ENCODE measurements at places on chromosomes 1 and 21.

DNA sequence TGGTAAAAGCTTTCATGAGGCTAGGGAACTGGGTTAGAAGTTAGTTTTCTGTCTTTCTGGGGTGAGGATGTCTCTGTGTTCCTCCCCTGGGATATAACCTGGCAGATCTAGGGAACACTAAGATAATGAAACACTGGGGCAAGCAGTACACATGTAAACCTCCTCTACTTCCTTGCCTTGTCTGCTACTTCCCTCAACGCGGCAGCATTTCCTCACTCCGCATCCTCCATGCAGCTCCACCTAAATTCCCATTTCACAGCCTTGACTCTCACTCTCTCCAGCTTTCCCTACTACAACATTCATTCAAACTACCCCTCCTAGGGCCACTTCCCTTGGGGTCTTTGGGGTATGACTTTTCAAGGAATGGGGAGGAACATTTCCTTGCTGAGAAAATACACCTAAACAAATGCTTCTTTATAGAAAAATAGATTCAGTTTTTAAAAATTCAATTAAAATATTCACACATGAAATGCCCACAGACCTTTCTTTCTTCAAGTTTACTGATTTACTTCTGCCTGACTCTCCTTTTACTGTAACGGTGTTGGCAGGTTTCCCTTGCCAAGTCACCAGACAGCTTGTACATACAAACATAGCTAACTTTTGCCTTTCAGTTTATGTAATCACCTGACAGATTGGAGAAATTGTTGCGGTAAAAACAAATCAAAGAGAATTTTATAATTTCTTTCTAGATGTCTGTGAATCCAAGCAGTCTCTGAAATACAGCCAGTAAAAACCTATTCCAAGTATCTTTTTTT lies 90.1 kb downstream of the TNFSF18 start:
- DNase-seq, result no peak

- no peak for DNase-seq
Observed at GRCh38 chr21:25938658-25939395, 204.1 kb downstream of the GABPA start.

GRCh38 chr1:112934577-112934976 lies 21.4 kb downstream of the SLC16A1 start:
- no peak for DNase-seq

DNA sequence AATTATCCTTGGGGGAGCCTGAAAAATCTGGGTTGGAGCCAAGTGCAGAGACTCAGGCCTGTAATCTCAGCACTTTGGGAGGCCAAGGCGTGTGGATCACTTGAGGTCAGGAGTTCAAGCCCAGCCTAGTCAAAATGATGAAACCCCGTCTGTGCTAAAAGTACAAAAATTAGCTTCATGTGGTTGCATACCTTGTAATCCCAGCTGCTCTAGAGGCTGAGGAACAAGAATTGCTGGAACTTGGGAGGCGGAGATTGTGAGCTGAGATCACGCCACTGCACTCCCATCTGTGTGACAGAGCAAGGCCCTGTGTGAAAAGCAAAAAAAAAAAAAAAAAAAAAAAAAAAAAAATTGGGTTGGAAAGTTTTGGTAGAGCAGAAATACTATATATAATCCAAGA lies 1563.6 kb upstream of the PRMT6 start:
- no peak for DNase-seq

- DNase-seq, result no peak
Observed at GRCh38 chr1:2099886-2100779, 49.9 kb downstream of the PRKCZ start.

- DNase-seq, result peak; percentile 32
Observed at GRCh38 chr1:111442457-111442856, 6.6 kb downstream of the WDR77 start.

DNA sequence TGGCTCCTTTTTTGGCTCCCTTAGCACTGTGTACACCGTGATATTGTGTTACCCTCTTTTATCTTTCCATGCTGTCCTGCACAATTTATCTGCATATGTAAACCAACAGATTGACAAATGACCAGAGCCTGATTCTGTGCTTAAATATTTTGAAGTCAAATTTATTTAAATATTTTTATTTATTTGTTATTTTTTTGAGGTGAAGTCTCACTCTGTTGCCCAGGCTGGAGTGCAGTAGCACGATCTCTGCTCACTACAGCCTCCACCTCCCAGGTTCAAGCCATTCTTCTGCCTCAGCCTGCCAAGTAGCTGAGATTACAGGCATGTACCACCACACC lies 12.8 kb downstream of the PMF1 start:
- no peak for DNase-seq

Measured in stimulated activated CD8-positive, alpha-beta memory T cell treated with anti-CD3 and anti-CD28 coated beads, Interleukin-4, amount 100 ng/mL, for 48 hours (primary cell).